Central memory CD8-positive, alpha-beta T cell (primary cell): ENCODE measurements at places on chromosomes 6 and 20.

DNA sequence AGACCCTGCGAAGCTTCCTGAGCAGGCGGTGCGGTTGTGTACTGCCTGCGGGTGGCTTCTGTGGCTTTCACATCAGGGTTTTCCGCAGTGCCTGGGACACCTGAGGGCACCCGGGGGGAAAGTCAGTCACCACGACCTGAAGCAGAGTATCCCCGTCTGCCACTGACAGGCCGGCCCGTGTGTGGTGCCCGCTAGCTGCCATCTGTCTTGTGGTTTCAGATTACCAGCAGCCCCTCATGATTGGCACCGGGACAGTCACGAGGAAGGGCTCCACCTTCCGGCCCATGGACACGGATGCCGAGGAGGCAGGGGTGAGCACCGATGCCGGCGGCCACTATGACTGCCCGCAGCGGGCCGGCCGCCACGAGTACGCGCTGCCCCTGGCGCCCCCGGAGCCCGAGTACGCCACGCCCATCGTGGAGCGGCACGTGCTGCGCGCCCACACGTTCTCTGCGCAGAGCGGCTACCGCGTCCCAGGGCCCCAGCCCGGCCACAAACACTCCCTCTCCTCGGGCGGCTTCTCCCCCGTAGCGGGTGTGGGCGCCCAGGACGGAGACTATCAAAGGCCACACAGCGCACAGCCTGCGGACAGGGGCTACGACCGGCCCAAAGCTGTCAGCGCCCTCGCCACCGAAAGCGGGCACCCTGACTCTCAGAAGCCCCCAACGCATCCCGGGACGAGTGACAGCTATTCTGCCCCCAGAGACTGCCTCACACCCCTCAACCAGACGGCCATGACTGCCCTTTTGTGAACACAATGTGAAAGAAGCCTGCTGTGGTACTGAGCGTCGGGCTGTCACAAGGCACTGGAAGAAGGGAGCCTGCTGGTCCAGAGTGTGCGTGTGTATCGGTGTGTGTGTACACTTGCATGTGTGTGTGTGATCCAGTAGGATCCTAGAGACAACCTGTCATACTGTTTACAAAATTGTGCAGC, 54.4 kb downstream of the GOPC start:
- peak; percentile 35 for DNase-seq

- no peak for DNase-seq
Measured at GRCh38 chr20:47792021-47792618, 6.8 kb upstream of the SULF2 start.

GRCh38 chr20:47672886-47673670, 112.2 kb downstream of the SULF2 start:
- DNase-seq = no peak

DNA sequence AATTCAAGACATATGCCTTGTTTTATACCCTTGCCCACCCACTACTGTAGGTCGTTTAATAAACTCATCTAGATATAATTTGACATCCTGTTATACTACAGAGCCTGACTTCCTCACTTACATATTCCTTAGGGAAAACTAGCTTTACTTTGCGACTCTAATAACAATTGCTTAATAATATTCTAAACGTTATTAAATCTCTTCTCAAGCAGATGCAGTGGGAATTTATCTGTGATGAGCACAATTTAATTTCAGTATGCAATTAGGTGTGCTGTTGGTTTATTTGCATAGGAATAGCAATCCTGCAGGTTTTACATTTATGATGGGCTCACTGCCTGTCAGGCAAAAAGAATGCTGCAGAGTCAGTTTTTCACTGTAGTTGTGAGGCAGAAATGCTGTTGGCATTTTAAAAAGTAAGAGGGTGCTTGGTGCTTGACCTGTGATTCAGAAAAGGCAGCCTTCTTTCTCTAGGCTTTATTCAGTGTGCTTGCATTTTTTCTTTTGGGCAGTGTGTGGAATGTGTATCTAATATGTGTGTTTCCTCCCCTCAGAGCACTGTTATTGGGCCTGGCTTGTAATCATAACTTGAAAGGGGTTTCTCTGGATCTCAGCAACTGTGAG, 152.3 kb upstream of the SCGN start:
- DNase-seq = no peak

GRCh38 chr6:155333414-155333813, 19.1 kb upstream of the TFB1M start:
- DNase-seq = no peak

DNA sequence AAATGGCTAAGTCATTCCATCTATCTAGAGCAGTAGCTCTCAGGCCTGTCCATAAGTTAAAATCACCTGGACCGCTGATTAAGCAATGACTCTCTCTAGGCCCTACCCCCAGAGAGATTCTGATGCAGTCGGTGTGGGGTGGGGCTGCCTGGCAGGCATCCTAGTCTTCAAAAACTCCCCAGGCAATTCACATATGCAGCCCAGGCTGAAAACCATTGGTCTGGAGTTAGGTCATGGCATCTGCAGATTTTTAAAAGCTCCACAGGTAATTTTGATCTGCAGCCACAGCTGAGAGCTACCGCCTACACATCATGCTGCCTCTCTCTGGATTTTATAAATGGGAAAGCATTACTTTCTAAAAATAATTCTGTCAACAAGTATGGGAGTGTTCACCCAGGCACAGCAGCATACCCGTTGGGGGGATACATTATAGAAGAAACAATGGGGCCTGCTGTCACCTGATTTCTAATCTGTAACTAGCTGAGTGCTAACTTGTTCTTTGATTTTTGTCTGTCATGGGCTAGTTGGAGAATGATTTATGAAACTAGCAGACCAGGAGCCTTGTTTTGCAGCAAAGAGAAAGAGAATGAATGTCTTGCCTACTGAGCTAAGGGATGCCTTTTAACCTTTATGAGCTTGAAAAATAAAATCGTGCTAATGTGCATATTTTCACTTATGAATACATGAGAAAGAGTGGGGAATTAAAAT, 44.1 kb upstream of the ATXN1 start:
- DNase-seq = no peak

DNA sequence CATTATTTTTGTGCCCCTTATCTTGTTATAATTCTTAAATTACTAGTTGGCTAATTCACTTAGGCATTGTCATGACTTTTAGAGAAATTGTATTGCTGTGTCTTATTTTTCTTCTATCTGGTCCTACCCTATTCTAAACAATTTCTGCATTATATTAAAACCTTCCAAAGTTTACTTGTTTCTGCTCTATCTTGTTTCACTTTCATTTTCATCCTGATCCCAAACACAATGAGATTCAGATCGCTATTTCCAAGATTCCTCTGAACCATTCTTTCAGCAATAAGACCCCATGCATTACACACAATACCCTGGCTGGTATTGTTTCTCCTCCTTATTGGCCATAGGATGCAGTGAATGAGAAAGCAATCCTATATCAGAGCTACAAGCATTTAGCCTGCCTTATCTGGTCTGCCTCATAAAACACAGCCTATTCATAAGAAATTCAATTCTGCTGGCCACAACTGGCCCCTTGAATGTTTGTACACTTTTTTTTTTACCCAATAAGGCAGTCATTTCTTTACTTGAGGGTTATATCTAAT, 69.9 kb upstream of the POU3F2 start:
- DNase-seq = no peak

DNA sequence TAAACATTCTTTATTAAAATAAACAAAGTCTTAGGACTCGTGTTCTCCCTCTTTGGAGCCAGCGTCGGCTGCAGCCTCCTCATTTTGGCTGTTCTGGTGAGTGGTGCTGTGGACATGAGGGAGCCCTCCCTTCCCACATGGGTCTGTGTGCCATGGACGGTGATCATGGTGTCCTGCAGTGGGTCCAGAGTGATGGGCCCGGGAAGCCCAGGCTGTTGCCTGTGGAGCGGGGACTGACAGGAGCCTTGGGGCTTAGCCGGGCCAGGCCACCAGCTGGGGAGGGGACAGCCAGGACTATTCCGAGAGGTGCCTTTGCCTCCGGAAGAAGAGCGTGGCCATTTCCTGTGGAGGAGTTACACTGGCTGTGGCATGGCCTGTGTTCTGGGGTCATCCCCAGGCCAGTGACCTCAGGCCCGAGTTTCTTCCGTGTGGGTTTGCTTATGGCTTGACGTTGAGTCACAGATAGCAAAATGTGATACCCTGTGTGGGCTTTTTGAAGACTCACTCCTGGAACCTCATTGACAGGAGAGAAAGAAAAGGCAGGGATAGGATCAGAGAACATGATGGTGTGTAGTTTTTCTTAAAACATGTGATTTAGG, 153.4 kb downstream of the DTNBP1 start:
- no peak for DNase-seq

DNA sequence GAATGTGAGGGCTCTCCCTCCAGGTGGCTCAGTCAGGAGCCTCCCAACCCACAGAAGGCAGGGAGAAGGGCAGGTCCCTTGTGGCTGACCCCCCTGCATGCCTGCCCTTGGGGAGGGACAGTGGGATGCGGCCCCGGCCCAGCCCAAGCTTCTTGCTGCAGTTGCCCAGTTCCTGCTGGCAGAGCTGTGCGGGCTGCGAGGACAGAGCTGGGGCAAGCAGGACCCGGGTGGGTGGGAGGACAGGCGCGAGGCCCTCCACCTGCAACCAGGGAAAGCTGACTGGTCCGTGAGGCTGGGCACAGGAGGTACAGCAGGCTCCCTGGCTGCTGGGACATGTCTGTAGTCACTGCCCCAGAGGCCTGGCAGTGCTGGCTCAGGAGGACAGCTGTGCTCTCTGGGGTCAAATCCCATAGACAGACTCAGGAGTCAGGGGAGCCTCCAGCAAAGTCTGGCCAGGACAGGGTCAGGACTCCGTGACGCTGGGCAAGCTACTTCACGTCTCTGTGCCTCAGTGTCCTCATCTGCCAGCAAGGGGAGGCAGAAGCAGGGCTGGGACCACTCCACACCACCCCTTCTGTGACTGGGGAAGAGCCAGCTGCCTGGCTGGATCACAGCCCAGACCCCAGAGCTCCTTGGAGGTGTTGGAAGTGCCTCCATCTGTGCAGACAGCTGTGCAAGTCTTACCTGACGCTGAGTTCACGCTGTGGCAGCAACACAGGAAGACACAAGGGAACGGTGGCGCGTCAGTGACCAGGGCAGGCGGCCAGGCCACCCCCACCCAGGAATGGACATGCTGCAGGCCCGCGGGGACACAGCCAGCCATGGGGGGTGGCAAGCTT, 13.0 kb downstream of the UCKL1 start:
- no peak for DNase-seq

DNA sequence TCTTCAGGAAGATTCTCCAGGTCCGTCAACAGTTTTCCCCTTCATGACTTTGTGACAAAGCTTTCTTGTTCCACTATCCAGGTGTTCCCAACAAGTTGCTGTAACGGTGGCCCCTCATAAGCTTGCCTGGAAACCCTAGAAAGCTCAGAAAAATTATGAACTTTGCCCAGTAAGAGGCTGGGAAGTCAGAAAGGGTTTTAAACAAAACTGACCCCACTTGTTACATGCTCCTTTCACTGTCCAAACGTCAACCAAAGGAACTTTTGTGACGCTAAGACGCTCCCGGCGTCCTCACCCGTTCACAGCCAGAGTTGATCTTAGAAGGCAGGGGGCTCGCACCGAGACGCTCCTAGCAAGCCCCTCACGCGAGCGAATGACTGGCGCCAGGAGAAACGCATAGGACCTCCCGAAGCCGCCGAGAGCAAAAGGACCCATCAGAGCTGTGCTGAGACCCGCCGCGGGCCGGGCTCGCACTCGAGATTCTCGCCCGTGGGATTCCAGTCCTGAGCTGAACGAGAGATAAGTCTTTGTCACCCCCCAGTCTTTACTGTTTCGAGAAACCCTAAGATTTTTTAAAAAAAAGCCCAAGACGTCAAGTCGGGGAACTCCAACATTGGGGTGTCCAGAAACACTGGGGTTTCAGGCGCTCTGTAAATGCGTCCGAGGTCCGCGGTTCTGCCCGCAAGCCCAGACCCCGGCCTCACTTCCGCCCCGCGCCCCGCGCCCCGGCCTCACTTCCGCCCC, 544 bp upstream of the ACAT2 start:
- no peak for DNase-seq

DNA sequence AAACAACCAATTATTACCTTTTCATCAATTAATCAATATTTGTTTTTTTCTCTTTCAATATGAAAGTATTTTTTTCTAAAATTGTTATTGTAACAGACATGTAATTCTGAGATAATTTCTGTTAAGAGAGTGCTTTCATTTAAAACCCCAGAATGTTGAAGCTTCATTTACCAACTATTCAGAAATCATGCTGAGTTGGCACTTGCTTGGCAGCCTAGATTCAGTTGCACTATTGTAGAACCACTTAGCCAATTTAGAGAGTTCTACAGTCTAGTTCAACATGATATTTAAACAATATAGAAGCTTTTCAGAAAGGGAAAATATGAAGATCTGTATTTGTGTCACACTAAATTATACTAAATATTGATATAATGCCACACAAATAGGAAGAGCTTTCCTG, 56.1 kb upstream of the NKAIN2 start:
- DNase-seq = no peak

GRCh38 chr6:91278416-91278815, 691.5 kb upstream of the MAP3K7 start:
- DNase-seq = no peak

- no peak for DNase-seq
Measured at GRCh38 chr6:61949161-61949560, 336.9 kb downstream of the KHDRBS2 start.

- DNase-seq = no peak
Measured at GRCh38 chr20:47336129-47336754, 20.3 kb downstream of the ZMYND8 start.

- no peak for DNase-seq
Measured at GRCh38 chr6:132144456-132144855, 193.3 kb upstream of the CCN2 start.

DNA sequence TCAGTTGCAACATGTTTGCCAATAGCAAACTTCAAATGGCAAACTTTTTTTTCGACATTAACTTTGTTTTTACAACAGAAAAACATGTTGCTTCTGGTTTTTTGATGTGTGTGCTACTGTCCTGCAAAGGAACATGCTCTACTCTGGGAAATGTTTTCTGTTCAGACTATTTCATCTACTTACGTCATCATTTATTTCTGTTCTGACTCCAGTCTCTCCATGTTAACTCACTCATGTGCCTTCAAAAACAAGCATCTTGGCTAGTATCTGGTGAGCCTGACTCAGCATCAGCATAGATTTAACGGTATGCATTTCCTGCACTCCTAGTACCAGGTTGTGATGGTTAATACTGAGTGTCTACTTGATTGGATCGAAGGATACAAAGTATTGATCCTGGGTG, 36.1 kb upstream of the MAP7 start:
- DNase-seq = no peak

- peak; percentile 78 for DNase-seq
Measured at GRCh38 chr20:38434770-38435554, at the start of gene SNHG17. TSS of gene SNHG17 (minus strand) at chr20:38435328.

GRCh38 chr20:24468401-24469115, 871 bp upstream of the SYNDIG1 start:
- no peak for DNase-seq

DNA sequence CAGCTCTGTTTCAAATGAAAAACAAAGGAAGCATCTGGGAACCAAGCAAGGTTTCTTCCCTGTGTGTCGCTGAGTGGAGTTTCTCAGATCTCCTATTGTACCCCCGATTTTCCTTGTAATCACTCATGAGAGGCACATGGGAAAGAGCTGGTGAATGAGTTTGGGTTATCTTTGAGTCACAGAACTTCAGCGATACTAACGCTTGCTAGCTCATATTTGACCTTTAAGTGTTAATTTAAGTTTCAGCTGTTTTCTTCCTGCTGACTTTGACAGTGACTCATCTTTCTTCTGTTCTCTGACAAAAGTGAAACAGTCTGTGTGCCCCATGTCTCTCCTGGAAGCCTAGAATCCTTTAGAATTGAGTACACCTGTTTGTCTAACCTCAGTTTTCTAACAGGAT, 261.1 kb upstream of the RGS17 start:
- no peak for DNase-seq
